ENCODE measurements at places on chromosomes 1 and 21.
A peak's percentile ranks its signal among the peaks of the same experiment; 100 is the strongest.

DNA sequence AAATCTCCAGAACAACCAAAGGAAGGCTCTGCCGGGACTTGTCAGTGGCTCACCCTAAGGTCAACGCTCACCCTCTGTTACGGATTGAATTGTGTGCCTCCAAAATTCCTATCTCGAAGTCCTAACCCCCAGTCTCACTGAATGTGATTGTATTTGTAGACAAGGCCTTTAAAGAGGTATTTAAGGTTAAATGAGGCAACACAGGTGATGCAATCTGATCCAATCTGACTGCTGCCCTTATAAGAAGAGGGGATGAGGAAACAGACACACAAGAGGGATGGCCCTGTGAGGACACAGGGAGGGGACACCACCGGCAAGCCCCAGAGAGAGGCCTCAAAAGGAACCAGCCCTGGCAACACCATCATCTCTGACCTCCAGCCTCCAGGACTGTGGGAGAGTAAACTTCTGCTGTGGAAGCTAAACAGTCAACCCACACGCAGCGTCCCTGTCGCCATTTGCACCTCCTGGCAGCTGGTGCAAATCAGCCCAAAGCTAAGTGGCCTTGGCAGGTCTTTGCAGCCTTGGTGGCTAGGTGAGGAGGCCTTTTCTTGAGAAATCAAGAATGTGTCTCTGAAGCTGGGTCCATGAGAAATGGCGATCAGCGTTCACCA is 24.2 kb downstream of the UBASH3A start:
- DNase-seq, result no peak

DNA sequence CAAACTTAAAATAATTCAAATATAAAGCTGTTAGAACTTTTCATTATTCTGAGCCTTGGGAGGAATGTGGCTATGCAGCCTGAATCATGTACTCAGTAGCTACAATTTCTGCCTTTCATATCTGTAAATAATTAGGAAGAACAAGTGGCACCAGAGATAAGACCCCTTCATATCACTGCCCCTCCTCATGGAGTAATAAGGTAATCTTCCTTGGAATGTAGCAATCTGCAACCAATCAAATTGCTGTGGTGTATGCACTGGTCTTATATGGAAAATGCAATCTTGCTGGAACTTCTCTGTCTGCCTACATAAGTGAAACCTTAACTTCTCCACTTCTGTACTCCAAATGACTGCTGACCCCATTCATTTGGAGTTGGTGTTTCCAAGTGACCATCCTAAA is 104.4 kb upstream of the VANGL1 start:
- no peak for DNase-seq

GRCh38 chr1:9434247-9435152 is 104.8 kb upstream of the SLC25A33 start:
- no peak for DNase-seq

GRCh38 chr1:173507847-173508209 is 30.7 kb downstream of the PRDX6 start:
- no peak for DNase-seq

- no peak for DNase-seq
These were observed 37.5 kb upstream of the ATP2B4 start for GRCh38 chr1:203589171-203589570.

DNA sequence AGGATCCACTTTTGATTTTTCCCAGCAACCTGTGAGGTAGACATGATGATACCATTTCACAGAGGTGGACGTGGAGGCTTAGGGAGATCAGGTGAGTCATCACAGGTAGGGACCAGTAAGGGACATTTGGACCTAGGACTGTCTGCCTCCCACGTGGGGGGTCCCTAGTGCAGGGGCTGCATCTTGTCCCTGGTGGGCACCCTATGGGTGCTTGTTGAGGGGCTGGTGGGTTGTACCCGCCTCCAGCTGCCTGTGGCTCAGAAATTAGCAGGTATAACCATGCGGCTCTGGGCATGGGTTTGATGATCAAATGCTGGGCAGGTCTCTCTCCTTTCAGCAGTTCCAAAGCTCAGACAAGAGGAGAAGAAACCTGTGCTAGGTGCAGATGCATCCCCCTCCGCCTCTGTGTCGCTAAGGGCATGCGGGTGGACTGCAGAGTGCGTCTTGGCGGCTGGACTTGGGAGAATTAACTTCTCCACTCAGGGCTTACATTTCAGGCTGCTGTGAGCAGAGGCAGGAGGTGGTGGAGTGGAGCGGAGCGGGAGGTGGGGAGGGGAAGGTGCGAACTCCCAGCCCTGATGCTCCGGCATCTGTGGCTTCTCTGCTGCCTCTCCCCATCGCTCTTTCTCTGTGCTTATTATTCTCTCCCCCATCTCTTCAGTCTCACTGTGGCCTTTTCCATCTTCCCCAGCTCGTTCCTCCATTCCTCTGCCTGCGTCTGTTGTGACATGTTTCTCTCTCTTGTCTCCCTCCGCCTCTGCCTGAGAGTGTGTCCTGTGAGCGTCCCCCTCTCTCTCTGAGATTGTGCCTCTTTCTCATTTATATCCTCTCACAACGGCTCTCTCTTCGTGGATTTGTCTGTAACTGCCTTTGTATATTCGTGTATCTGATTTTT is 146.8 kb downstream of the PTPRU start:
- DNase-seq, result no peak

DNA sequence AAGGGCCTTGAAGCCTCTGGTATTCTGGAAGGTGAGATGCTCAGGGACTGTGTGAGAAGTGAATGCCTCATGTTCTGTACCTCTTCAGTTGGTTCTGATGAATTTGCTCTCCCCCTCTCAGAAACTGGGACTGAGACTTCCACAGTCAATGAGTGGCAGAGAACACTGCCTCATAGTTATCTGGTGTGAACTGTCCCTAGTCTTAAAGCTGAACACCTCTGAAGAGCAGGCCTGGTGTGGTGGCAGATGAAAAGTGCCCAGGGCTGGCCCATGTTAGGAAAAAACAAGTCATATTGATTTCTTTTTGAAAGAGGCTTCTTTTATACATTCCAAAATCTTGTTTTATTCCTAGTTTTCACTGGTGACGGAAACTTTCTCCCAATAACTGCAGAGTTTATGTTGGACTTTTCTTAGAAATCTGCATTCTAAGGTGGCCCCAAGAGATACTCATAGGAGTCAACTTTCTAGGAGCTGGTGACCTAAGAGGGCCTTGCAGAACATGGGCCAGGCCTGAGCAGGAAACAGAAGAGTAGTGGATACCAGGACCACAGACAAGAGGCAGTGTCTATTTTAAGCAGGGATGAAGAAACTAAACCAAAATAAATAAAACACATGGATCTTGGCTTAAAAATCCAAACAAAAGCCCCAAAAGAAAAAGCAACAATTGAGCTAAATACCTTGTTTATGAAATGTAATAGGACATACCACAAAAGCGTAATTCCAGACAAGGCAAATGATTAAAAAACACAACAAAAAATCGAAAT is 19.5 kb downstream of the DUSP10 start:
- DNase-seq, result no peak

DNA sequence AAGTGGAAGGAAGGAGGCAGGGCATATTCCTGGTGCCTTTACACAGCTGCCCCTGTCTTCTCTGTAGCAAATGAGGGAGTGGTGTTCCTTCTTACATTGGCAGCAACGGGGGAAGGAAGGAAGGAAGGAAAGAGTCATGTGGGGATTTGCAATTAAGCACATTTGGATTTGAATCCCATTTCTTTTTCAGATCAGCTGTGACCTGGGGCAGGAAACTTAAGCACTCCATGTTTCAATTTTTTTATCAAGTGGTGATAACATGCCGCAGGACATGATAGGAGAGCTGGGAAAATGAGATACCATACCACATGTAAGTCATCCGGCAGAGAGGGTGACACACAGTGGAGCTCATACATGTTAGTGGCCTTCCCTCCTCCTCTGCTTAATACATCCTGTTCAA is 186.8 kb downstream of the APP start:
- DNase-seq, result no peak

DNA sequence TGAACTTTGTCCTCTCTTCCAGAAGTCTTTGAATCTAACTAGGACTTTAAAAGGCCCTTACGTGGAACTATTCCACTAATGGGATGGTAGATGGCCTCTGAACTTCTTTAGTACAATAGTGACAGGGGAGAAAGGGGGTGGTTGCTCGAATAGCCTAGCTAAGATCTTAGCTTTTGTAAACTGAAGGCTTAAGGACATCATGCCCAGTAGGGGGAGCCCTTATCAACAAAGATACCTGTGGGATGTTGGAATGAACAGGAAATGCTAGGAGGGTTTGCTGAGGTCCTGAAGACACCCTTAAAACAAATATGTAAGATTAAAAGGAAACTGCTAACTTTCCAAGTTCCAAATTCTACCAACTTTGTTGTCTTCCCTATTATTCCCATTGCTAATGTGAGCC is 33.2 kb downstream of the NHLH2 start:
- DNase-seq, result peak; percentile 41

DNA sequence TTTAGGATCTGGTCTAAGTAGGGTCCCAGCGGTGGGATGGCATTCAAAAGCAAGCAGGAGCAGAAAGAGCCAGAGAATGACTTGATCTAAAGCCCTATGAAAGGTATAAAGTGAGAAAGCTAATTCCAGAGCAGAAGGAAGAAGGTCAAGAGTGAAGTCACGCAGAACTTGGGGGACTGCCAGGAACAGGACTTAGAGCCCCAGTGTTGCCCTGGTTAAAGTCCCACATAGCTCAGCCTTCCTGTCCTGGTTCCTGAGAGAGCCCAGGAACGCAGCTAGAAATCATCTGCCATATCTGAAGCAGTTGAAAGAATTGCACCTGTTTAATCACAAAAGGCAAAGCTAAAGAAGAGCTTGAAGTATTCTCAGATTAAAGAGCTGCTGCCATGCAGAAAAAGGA is 160.6 kb upstream of the ATP1B1 start:
- DNase-seq, result no peak

DNA sequence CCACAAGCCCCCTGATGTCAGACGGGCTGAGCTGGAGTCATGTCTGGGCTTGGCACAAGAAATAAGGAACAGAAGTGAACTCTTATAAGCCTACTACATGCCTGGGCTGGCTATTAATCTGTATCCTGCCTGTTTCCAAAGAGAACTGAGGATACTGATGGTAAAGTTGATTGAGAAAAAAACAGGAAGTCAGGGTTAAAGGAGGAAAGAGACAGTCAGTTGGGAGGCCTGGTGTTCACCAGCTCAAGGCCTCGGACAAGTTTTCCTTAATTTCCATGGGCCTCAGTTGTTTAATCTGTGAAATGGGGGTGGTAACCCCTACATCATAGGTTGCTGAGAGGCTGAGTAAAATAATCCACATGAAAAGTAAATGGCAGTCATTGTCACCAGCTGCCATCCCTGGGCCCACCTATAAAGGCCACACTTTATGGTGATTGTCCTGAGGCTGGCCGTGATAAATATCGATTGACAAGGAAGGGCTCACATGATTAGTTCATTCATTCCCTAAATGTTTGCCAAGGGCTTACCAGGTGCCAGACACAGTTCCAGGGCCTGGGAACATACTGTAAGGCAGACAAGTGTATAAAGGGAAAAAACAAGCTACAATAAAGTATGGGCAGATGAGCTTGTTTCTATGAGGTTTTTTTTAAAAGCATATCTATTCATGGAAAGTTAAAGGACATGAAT is 2.8 kb downstream of the ALDH4A1 start:
- DNase-seq, result no peak

- DNase-seq, result no peak
These were observed 90.8 kb upstream of the ERRFI1 start for GRCh38 chr1:8116894-8117264.

GRCh38 chr21:24045775-24046215 is 1561.5 kb downstream of the MRPL39 start:
- DNase-seq, result peak; percentile 37

DNA sequence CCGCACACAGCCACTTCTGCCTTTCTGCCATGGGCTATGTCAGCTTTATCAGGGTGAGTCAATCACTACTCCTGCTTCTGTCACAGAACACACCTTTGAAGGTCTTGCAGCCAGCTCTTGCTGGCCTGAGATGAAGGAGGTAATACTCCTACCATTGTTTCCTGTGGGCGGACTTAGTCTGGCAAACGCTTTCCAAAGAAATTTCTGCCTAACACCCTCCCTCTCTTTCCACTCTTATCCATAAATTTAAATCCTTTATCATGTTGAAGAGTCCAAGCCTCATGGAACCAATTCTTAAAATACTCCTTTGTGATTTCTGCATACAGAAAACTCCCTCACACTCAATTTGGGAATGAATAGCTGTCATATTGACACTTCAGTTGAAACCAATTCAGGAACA is 633.1 kb upstream of the CHRM3 start:
- DNase-seq, result no peak

DNA sequence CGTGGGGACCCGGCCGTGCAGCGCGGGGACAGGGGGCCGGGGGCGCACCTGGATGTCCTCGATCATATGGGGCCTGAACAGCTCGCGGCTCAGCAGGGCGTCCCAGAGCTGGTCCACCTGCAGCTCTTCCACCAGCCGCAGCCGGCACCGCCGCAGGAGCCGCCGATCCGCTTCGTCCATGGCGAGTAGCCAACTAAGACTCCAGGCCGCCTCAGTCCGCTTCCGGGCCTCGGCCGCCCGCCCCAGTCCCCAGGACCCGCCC is at the start of gene CASP9:
Gene CASP9 (minus strand): TSS at position 195 of the 262 bp plus-strand sequence. CDS start 15 bp downstream, at position 180.
- no peak for DNase-seq

DNA sequence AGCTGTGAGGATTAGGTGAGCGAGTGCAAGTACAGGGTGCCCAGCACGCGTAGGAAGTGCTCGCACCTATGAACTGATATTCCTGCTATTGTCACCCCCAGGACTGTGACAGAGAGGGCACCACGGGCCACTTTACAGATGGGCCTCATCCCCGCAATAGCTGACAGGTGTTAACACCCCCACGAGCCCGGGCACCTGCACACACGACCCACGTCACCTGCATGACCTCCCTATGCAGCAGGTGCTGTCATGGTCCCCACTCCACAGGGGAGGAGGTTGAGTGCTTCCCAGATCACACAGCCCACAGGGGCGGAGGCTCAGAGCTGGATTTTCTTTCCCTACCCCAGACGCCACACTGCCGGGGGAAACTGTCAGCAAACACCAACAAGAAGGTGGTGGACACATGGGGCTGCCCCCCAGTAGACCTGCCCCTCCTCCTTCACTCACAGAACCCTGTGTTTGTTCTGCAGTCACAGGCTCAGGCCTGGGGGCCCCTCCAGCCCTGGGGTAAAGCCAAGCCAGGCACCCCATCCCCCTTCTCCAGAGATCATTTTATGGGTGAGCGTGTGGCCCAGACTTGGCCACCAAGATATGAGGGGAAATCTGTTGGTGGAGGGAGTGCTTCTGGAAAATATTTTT is 465.5 kb downstream of the MATN1 start:
- no peak for DNase-seq

DNA sequence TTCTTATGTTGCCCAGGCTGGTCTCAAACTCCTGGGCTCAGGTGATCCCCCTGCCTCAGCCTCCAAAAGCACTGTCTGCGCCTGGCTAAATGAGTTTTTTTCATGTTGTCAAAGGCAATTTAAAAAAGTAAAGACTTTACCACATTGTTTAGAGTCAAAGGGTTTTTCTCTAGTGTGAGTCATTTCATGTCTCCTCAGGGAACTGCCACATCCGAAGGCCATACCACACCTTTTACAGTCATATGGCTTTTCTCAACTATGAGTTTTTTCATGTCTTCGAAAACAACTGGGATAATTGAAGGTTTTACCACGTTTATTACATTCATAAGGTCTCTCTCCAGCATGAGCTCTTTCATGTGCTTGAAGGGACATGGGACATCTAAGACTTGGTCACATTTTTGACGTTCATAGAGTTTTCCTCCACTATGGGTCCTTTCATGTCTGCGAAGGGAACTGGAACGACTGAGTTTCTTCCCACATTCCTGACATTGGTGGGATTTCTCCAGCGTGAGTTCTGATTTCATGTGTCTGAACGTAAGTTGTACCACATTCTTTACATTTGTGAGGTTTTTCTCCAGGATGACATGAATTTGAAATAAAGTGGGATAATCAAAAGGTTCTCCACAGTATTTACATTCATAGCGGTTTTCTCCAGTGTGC is 65.6 kb downstream of the UCHL5 start:
- no peak for DNase-seq

GRCh38 chr1:195915826-195916225 is 692.4 kb downstream of the KCNT2 start:
- no peak for DNase-seq

Data from stimulated activated CD4-positive, alpha-beta T cell treated with anti-CD3 and anti-CD28 coated beads, Interleukin-2, amount 100 ng/mL, for 24 hours (primary cell).